Hypothalamus (tissue), 51 donors: ENCODE measurements at places on chromosomes 2 and 18.

GRCh38 chr2:184654945-184655344 is 56.6 kb downstream of the ZNF804A start:
- DNase-seq: no peak

DNA sequence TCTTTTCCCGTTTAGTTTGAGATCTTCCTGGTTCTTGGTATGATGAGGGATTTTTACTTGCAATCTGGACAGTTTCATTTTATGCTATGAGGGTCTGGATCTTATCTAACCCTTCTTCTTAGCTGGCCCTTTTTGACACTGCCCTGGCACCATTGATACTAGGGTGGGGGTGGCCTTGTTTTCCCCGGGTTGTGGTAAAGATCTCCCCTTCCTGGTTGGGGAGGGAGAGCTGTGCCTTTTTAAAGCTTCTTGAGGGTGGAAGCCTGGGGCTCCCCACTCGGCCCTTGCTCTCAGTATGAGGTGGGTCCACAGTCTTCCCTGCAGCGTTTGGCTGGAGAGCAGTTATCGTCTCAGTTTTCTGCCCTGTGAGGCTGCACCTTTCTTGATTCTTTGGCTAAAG is 66.1 kb downstream of the ASB1 start:
- no peak for DNase-seq

DNA sequence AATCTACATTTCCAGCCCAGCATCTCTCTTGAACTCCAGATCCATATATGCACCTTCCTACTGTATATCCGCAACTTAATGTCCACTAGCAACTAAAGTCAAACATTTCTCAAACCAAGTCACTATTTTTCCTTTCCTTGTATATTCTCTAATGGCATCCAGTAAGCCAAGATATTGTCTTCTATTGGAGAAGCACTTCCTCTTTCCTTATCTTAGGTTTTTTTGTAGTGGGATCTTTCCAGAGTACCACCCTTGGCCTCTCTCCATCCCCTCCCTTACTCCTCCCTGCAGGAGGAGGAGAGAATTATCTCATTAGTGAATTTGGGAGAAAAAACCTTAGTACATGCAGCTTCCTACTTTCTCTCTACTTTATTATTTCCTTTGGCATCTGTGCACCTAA is 8.7 kb upstream of the DYNC1I2 start:
- no peak for DNase-seq

DNA sequence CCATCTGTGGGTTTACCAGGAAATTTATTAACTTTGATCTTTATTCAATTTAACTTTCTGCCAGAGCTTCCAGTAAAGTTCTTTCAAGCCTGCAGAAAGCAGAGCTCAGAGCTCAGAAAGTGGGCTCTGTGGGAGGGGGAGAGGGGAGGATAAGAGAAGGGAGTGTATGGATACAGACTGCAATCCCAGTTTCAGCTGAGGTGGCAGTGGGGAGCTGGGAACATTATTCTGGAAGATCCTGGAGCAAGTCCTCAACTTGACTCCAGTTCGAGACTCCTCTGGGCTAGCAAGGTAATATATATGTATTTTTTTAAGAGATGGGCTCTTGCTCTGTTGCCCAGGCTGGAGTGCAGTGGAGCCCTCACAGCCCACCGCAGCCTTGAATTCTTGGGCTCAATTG is 108.9 kb upstream of the NABP1 start:
- no peak for DNase-seq

GRCh38 chr2:425243-425642 is 137.4 kb upstream of the ALKAL2 start:
- DNase-seq: no peak

DNA sequence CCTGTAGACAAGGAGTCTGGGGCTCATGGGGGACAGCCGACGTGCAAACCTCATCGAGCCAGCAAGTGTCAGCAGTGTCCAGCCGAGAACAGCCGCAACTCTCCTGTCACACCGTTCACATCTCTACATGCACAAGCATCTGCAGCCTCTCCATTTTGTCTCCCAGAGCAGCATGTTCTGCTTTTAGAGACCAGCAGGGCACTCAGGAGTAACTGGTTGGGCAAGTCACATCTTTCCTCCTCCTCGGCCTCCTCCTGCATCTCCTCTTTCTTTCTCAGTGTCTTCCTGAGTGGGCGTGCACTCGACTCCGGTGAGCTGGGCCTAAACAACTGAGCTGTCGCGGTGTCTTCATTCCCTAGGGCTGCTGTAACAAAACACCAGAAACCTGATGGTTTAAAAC is 249.9 kb downstream of the SH3BP4 start:
- no peak for DNase-seq

- no peak for DNase-seq
Measured at GRCh38 chr2:216222650-216223352, 113.7 kb downstream of the XRCC5 start.

- DNase-seq: no peak
Measured at GRCh38 chr2:147177071-147177857, 667.6 kb upstream of the ACVR2A start.

- DNase-seq: no peak
Measured at GRCh38 chr18:24982831-24983230, 369.1 kb downstream of the ZNF521 start.

- no peak for DNase-seq
Measured at GRCh38 chr2:233477548-233478433, 88.8 kb downstream of the USP40 start.

DNA sequence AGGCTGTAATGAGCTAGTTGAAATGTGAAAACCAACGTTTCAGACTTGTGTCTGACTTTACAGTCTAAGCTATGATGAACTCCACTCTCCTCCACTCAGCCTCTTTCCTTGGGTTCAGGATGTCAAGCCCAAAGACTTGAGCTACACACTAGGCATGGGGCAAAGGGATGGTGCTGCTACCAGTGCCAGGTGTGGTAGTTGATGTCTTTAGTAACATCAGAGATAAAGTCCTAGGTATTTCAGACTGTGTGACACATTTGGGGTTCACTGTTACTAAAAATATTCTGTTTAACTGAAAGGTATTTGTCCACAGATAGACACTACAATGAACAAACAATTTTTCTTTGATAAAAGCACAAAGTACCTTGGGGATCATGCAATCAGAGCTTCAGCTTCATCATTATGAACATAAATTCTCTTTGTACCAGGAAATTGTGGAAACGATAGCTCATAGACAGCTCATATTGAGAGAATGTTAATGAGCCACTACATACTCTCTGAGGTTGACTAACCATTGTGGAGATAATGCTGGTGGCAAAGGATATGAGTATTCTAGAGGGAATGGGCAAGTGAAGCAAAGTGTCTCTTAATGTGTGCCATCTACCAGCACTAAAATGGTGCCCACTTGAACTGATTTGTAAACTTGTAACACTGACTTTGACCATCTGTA is 253.7 kb upstream of the THUMPD2 start:
- DNase-seq: no peak
